ENCODE measurements at places on chromosomes 3 and 15. TPM values are rescaled to one million over a fixed set of nuclear protein-coding genes. Genes with fewer than 3 reads are reported as not detected.

FANCD2OS gene
- not detected for polyA plus RNA-seq

RLBP1 gene
- polyA plus RNA-seq, result 0.16 TPM

TEX55 gene
- not detected for polyA plus RNA-seq

TMEM40 gene
- polyA plus RNA-seq, result not detected

IGF2BP2 gene
- 46.6 TPM for polyA plus RNA-seq

ALCAM gene
- 94.7 TPM for polyA plus RNA-seq

Data from neural cell (in vitro differentiated cells).